Activated CD4-positive, alpha-beta T cell treated with anti-CD3 and anti-CD28 coated beads for 1 hour (primary cell): ENCODE measurements at places on chromosomes 2 and 18.

DNA sequence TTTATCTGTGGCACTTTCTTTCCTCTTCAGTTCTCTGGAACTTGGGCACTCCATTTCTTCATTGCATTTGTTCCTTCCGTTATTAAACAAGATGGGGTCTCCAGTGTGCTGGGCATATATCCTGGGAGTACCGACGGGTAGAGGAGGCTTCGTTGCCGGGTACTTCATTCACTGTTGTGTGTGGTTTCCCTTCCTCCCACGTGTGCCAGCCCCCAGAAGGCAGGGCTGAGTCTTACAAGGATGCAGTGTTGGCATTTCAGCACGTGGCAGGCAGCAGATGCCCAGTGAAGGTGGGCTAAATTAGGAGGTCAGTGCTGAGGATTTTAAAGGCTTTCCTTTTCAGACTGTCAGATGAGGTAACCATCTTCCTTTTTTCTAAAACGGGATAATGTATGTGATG, 58.6 kb downstream of the MGAT5 start:
- DNase-seq = no peak

DNA sequence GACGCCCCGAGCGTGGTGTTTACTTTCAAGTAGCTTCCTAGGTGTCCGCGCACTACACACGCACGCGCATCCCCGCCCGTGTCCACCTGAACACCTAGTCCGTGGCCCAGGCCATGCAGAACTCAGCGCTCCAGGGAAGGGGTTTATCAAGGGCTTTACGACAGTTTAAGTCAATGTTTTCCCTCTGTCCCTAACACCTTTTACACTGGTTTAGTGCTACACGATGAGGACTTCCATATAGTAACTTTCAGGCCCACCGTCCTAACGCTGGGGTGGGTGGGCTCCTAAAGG, 1.4 kb upstream of the BCL2 start:
- DNase-seq = no peak

DNA sequence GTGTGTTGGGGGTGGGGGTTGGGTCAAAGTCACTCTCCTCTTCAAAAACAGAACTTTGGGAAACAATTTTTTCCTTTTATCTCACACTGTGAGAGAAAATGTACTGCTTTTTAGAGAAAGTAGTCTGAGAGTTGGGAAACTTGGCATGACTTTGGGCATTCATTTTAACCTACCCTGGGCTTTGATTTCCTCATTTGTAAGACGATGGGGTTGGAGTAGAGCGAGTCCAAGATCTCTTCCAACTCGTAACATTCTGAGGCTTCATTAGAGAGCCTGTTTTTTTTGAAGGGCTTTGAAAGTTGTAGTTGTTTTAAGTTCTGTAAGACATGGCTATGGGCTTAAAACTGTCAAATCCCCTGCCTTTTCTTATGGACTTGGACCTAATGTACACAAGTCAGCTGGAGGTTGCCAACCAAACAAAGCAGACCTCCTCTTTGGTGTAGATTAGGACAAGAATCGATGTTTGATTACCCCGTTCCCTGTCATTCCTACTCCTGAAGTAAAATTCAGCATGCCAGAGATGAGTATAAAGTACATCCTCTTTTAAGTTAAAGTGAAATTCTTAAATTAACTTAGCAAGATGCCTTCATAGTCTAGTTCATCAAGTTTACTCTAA, 8.4 kb downstream of the PHLPP1 start:
- no peak for DNase-seq

GRCh38 chr2:127182626-127183458, 37.3 kb downstream of the CYP27C1 start:
- no peak for DNase-seq

DNA sequence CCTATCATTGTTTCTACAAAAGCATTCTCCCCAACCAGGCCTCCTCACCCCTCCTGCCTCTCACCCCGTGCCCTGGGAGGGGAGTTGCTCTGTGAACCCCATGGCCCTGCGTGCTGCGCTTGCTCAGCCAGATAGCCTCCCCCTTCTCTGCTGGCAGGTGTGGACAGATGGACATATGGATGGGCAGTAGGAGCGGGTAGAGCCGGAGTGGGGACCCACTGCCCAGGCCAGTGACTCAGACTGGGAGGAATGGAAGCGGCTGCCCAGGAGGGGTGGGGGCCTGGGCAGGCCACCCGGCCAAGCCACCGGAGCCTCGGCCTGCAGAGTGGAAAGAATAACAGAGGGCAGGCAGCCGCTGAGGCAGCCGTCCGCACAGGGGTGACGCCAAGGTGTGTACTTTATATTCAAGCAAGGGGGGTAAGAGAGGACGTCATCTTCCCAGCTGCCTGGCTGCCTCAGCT, 8.7 kb downstream of the CYP26B1 start:
- DNase-seq = no peak

- DNase-seq = no peak
These were observed 362.2 kb upstream of the KCNH7 start for GRCh38 chr2:163200741-163201140.

DNA sequence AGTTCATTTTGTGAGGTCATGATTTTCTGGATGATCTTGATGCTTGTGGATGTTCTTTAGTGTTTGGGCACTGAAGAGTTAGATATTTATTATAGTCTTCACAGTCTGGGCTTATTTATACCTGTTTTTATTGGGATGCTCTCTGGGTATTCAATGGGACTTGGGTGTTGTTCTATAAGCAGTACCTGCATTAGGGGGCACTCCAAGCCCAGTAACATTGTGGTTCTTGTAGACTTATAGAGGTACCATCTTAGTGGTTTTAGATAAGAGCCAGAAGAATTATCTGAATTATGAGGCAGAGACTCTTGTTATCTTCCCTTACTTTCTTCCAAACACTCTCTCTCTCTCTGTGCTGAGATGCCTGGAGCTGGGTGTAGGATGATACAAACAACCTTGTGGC, 470.0 kb downstream of the PIK3C3 start:
- no peak for DNase-seq

DNA sequence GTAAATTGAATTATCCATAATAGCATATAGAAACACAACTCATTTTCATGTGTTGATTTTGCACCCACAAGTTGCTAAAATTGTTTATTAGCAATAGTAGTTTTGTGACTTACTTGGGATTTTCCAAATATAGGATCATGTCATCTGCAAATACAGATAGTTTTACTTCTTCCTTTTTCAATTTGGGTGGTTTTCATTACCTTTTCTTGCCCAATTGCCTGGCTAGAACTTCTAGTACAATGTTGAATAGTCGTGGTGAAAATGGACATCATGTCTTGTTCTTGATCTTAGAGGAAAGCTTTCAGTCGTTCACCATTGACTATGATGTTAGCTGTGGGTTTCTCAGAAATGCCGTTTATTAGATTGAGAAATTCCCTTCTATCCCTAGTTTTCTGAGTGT, 60.2 kb upstream of the TCF7L1 start:
- DNase-seq = no peak

- DNase-seq = no peak
These were observed 1.1 kb downstream of the DSC3 start for GRCh38 chr18:31041271-31042083.

DNA sequence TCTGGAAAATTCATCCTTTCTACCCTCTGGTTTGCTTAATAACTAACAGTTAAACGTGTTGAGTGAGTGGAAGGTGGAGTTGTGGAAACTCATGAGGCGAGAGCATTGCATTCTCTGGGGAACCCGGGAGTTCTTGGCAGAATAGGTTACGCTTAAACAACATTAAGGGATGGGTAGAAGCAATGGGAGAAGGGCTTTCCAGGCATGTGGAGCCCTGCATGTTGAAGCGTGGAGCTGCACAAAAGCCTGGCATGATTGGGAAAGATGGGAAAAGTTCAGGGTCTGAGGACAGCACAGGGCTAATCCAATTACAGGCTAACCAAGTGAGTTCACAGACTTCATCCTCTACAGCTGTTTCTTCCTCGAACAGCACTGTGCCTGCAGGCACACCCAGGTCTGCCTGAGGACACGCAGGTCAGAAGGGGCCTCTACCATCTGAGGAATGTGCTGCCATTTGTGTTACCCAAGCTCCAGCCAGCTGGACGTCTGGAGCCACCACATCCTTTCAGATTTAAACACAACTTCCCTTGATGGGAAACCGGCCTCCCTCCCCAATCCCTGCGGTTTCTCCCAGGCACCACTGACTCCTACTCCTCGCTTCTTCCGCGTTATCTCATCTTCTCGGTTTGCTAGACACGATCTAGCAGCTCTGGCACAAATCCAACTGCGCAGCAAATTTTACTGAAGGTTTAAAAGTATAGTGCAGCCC, 164.2 kb downstream of the ANTXR1 start:
- DNase-seq = no peak

- DNase-seq = no peak
These were observed 172.8 kb downstream of the ANTXR1 start for GRCh38 chr2:69185807-69186206.

DNA sequence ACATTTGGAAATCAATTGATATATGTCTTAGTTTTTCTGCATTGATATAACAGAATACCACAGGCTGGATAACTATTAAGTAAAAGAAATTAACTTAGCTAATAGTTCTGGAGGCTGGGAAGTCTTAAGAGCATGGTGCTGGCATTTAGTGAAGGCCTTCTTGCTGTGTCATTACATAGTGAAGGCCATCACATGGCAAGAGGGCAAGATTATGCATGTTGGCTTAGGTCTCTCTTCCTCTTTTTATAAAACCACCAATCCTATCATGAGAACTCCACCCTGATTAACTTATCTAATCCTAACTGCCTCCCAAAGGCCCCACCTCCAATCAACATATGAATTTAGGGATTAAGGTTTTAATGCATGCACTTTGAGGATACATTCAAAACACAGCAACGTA, 225.5 kb upstream of the VRK2 start:
- no peak for DNase-seq

GRCh38 chr18:44803019-44803650, 122.4 kb downstream of the SETBP1 start:
- no peak for DNase-seq

- DNase-seq = no peak
These were observed 54.5 kb downstream of the HS1BP3 start for GRCh38 chr2:20596193-20596972.

DNA sequence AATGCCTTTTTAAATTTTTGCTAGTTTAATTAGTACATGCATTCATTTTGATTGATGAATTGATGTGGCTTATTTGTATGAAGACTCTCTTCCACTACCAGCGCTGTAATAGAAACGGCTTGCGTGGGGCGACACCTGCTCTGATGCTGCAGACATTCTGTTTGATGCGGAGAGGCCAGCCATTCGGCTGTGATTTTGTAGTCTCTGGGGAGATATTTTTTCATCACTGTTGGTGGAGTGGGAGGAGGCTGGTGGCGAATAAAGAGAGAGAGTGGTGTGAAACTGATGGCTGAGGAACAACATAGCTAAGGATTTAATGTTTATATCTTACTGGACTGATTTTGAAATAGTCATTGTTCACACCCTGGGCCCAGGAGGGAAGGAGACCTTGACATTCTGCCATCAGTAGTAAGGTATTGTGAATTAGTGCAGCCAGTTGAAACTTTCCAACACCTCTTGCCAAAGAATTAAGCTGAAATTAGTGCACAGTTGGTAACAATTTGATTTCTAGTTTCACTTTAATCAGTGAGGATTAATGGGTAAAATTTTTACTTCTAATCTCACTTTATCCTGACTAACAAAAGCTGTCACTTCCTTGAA, 224.1 kb downstream of the MTX2 start:
- DNase-seq = no peak

DNA sequence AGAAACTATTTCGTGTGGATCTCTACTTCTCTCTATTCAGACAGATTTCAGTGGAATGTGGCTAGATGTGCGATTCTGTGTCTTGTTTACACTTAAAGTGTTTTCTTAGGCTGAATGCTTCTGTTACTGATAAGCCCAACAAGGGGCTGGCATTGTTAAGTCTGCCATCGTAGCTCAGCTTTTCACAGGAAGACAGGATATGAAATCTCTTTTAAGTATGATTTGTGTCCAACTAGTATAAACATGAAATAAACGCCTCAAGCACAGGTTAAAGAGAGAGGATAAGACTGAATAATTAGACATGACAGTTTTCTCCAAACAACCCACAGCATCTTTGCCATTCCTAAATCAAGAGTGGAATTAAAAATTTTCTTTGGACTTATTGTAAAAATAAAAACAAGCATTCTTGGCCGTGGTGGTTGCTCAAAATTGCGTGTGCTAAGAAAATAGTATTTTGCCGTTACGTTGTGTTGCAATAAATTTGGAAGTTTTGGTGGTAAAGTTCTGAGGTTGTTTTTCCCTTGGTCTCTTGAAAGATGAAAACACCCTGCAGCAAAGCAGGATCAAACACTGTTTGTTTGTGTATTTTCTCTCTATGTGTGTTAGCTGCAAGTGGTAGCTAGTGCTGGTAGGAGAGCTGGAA, 1.0 kb downstream of the VIT start:
- DNase-seq = no peak

- no peak for DNase-seq
These were observed 723.2 kb downstream of the DPP10 start for GRCh38 chr2:115165529-115166109.

DNA sequence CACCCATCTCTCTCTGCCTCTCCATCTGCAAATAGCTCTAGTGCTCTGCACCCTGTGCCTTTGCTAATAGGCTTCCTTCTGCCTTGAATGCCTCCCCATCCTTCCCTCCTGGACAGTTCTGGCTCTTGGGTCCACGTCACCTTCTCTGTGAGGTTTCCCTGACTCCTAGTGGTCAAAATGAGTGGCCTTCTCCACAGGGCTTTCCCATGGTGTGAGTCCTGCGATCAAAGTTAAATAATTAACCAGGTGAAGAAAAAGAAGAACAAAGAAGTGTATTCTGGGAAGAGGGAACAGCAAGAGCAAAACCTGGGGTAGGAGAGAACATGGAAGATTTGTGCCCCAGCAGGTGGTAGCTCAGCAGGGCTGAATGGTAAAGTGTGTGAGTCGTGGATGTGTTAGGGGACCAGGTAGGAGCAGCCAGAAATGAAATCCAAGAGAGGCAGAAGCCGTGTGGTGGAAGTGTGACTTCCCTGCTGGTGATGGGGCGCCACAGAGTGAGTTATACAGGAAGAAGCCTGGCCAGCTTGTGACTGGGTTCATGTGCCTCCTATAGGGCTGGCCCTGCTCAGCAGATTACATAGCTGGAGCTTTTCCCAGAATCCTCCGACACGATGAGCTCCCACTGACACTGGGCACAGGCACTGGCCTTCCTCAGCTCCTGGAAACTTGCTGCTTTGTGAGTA, 93.8 kb upstream of the LDAH start:
- DNase-seq = no peak

DNA sequence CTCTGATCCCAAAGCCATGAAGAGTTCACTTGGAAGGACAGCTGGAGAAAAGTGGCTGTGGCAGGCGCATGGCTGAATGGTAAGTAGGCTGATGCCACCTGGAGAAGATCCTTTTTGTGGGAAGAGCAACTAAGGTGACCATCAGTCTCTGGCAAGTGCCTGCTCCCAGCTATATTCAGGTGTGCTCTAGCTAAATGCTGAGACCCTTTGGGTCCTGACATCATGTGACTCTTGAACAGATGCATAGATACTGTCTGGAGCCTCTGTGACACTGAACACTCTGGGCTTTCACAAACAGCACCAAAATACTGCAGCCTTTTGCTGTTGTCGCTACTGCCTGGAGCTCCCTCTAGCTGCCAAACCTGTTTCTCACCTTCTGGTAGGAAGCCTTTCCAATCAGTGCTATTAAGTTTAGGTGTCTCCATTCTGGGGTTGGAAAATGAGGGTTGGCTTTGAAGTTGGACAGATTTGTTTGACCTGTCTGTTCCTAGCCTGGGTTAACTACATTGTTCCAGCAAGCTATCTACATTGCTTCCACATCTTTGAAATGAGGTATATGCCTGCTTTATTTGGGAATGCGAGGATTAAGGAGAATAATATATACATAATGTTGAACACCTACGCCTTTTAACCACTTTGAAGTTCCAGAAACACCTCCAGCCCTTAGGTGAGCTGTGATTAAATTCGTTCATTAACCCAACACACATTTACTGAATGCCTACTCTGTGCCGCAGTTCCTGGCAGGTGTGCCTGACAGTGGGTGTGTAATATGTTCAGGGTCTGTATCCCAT, 3.1 kb downstream of the EGR4 start:
- DNase-seq = no peak

GRCh38 chr2:191171708-191172355, 21.0 kb upstream of the STAT4 start:
- DNase-seq = no peak
